Cerebellar nuclear complex (tissue), 1 donor: ENCODE measurements at places on chromosomes 2 and 18.
A peak's percentile ranks its signal among the peaks of the same experiment; 100 is the strongest.

DNA sequence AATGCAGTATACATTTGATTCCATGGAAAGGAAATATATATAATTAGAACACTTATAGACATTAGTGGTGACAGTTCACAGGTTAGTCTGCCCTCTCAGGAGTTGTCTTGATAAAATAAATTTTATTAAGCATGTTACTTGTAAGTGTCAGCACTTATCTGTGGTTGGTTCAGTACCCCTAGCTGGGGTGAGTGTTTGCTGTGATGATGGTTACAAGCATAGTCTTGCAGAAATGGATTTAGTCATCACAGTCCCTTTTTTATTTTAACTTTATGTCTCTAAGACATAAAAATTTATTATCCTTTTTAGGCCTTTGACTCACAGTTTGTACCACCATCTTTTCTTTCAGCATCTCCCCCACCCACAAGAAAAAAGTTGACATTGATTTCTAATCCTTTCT lies 52.1 kb downstream of the NCK2 start:
- no peak for DNase-seq

DNA sequence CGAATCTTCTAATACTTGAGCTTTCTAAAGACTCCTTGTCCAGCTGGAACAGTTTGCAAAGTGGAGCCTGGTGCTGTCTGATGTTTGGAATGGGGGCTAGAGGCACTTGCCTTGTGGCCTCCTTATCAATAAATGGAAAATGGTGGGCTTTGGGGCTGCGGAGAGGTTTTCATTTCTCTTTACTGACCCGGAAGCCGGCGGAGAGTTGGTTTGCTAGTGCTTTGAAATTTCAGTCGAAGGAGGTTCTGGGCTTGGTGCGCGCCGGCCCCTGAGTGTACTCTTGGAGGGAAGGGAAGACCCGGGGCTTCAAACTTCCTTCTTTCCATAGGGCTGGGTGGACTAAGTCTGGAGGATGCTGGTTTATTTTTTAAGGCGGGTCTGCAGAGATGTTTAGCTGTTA lies 714 bp downstream of the RPIA start:
- DNase-seq, result no peak

DNA sequence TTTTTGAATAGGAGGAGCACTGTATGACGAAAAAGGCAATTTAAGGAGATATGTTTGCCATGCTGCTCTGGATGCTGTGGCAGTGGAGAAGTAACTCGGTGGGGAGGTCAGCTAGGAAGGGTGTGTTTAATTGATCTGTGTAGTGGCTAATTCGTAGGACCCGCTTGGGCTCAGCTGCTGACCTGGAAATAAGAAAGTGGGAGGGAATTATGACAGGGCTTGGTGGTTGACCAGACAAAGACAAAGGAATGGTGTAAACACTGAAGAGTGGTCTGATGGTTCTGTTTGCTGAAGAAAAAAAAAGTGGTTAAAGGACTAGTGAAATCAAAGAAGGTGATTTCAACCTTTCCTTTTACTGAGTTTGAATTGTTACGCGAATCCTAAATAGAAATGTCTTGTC lies 146.0 kb downstream of the MAP4K4 start:
- DNase-seq, result no peak

GRCh38 chr2:102826904-102827303 lies 65.1 kb downstream of the TMEM182 start:
- DNase-seq, result peak; percentile 68

DNA sequence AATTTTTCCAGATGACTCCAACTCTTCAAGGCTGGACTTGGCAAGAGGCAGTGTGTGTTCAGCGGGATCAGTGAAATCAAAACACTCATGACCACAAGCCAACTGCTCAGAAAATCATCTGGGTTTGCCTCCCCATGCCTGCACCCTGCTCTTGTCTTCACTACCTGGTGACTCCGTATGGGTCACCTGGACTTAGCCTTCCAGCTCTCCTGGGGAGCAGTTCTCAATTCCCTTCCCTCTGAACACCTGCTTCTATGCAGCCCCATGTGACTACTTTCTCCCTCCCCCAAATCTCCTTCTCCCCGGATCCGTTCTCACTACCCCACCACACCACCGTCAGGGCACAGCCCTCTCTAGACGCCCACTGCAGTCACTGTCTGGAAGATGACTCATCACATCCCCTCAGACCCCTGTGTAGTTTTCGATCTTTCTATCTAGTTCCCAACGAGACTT lies 130.2 kb upstream of the ID2 start:
- DNase-seq, result no peak

DNA sequence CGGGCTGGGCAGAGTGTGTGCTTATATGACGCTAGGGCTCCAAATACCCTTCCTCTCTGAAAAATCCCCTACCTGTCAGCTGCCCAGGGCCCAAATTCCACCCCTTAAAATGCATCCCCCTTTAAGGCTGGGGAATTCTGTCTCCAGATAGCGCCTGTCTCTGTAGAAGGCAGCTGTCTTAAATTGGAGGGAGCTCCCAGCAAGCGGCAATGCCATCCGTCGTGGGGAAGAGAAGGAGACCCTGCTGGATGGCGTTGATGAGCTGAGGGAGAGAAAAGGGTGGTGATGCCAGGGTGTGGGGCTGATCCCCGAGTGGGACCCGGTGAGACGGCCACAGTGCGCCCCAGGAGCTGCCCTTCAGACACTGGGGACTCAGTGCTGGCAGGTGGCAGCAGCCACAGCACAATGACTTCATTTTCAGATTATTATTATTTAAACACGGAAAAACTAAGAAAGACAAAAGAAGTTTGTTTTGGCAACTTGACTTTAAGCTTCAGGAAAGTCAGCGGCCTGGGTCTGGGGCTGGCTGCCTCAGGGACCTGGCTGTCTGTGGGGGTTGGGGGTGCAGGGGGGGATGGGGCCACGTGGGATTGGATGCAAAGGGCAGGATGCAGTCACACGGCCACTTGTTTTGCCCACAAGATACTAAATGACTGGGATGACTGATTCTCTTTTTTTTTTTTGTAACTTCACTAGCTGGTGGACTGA lies 152.8 kb downstream of the TFCP2L1 start:
- DNase-seq, result no peak

GRCh38 chr2:8737571-8738175 lies 55.8 kb downstream of the ID2 start:
- no peak for DNase-seq

- DNase-seq, result no peak
Observed at GRCh38 chr2:164898475-164898874, 56.9 kb downstream of the SLC38A11 start.
